Ecto neural progenitor cell (in vitro differentiated cells): ENCODE measurements at places on chromosomes 3 and 15.
A peak's percentile ranks its signal among the peaks of the same experiment; 100 is the strongest.

DNA sequence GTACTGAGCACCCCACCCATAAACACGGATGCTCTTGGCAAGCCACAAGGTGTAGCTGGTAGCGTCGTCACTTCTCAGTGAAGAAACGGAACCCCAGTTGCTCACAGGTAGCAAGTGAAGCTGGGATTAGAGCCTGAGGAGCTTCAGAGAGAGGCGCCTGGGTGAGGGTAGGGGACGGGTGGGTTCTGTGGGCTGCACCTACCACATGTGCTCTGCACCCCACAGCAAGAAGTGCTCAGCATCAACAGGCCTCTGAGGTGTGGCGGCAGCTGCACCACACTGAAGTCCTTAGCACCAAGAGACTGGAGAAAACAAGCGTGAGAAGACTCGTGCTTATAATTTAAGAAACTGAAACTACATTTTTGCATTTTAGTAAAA is 9.8 kb downstream of the MAP6D1 start:
- DNase-seq: no peak

- no peak for DNase-seq
These were observed 2.7 kb upstream of the PCNP start for GRCh38 chr3:101571028-101571895.

DNA sequence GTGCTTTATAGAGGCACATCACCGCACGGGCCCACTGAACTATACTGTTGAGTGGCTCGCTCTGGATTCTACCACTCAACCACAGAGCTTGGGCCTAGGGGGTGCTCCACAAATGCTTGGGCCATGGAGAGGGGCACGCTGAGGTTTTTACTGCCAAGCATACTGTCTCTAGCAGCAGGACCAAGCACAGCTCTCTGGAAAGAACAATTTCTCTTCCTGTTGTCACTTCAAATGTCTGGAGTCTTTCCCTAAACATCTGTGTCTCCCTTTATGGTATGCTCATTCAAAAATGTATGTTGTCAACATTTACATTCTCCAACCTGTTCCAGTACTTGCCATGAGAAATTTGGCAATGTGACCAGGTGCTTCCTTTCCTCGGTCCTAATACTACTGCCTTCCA is 114.7 kb upstream of the TPM1 start:
- DNase-seq: no peak

GRCh38 chr3:98556164-98557130 is 24.7 kb downstream of the GPR15 start:
- no peak for DNase-seq

DNA sequence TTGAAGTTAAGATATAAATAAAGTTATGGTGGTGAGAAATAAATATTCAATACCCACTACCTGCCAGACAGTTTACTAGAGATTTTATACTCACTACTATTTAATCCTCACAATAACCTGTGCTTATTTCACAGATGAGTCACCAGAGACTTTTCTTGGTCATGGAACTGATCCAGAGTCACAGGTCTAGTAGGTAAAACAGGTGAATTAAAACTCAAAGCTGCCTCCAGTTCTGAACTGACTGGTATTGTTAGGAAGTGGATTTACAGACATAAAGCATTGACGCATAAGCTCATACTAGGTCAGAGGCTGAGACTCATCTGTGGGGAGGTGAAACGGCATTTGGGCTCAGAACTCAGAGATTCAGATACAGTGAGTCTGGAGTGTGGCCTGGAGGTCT is 1009.9 kb downstream of the AGBL1 start:
- no peak for DNase-seq

- DNase-seq: no peak
These were observed 34.4 kb downstream of the PAQR9 start for GRCh38 chr3:142929109-142929508.

- no peak for DNase-seq
These were observed 31.6 kb upstream of the NUDT16 start for GRCh38 chr3:131349946-131350347.

- DNase-seq: no peak
These were observed 67.4 kb downstream of the DTWD1 start for GRCh38 chr15:49688135-49688790.

DNA sequence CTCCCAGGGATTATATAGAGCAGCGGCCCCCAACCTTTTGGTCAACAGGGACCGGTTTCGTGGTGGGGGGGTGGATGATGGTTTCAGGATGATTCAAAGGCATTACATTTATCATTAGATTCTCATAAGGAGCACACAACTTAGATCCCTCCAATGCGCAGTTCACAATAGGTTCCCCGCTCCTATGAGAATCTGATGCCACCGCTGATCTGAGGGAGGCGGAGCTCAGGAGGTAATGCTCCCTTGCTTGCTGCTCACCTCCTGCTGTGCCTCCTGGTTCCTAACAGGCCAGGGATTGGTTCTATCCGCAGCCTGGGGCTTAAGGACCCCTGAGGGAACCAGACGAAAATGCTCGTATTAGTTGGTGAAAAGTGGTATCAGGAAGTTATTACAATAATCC is 1.3 kb upstream of the HACD2 start:
- peak; percentile 73 for DNase-seq

DNA sequence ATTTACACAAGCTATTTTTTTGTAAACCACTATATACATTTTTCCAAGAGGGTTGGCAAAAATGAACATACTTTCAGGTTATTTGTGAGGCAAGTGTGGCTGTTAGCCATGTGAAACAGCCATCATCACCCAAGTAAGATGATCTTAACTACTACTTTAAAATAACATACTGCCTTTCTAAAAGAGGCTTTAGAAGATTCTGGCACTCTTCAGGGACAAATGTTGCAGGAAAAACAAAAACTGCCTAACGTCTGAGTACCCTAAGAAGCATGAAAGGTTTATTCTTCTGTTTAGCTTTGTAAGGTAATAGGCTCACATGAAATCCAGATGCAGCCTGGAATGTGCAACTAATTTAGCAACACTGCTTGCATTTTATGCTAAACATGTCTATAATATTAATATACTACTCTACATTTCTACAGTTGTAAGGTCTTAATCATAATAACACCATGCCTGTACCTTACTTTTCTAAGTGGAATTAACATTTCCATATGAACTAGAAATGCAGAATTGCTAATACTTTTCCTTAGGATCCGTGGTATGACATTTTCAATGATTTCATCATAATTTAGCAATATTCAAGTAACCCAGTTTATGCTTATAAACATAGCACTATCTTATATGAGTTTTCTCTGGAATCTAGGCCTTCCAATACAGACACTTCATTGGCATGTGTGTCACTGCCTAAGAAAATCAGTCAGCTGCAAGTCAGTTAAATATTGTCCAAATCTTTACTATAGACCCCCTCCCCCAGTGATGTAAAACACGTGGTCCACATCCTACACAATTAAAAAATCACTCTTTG is 4.5 kb upstream of the LSAMP start:
- DNase-seq: no peak

GRCh38 chr3:124121379-124122312 is 129.7 kb upstream of the ROPN1 start:
- no peak for DNase-seq

- DNase-seq: no peak
These were observed 7.0 kb downstream of the EBLN2 start for GRCh38 chr3:73068419-73068818.

- DNase-seq: no peak
These were observed 358.6 kb upstream of the BCHE start for GRCh38 chr3:166195808-166196207.

DNA sequence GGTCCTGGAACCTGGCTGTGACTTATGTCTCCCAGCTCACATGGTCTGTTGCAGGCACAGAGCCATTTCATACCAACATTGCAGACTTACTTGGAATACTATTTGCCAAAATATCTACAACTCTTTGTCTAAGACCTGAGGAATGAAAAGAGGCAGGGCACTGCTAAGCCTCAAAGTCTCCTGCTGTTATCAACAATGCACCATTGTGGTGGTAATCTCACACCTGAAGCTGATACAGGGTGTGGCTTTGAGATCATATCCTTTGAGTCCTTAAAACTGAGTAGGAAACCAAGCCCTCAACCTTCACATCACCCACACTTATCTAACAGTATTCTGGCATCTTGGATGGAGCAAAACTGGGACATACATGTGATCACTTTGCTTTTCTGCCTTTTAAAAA is 782.0 kb downstream of the EPHA3 start:
- DNase-seq: no peak

GRCh38 chr3:150215616-150216015 is 192.5 kb upstream of the TSC22D2 start:
- no peak for DNase-seq

DNA sequence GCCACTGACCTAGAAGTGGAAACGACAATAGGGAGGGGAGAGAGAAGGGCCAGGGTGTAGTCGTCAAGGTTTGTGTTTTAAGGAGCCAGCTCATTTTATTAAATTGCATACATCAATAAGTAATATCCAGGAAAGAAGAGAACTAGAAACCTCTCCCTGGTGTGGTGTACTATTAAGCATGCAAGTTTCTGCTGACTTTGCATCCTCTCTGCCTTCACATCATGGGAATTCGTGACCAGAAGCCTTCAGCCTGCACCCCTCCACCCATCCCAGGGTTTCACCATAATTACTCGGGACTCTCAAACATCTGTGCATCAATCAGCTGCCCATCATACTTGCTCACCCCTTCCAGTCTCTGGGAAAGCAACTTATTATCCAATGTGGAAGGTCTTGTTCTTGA is 70.9 kb upstream of the UBE3A start:
- no peak for DNase-seq

GRCh38 chr3:99776516-99777209 is 41.0 kb upstream of the CMSS1 start:
- no peak for DNase-seq

DNA sequence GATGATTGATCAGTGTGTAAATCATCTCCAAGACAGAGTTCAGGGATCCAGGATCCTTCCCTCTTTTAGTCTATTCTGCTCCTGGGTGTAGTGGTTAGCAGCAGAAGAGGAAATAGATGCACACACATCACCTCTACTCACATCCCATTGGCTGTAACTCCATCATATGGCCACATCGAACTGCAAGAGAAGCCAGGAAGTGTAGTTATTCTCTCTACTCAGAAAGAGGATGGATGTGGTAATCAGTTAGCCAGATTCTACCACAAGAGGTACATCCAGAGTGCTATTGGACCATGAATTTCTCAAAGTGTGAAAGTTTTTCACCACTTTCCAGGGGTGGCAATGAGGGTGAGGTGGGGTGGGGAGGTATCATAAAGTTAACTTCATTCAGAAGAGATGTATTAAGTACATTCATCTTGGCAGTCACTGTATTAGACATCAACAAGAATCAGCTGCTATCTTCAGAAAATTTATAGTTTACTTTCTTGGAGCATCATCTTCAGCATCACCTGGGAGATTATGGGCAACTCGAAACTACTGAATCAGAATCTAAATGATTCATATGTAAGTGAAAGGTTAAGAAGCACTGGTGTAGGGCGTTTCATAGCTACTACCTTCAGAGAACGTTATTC is 60.6 kb upstream of the GAP43 start:
- no peak for DNase-seq

GRCh38 chr3:8678751-8679150 is 34.2 kb upstream of the SSUH2 start:
- no peak for DNase-seq

DNA sequence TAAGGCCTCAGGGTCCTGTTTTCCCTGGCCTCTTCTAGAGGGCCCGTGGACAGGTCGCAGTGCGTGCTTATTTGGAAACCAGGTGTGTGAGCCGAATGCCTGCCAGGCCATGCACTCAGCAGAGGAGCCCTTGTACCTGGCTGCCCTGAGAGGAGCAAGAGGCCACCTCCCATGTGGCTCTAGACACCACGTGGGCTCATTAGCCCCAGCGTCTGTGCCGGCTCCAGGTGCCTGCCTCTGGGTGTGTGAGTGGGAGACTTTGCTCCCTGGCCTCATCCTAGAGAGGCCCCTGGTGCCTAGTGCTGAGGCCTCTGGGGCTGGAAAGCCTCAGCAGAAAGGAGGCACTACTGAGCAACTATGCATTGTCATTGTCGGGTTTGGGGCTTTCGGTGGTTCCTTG is 50.4 kb downstream of the KLF13 start:
- DNase-seq: peak; percentile 38

- DNase-seq: no peak
These were observed 165.5 kb upstream of the TGFBR2 start for GRCh38 chr3:30440880-30441279.

DNA sequence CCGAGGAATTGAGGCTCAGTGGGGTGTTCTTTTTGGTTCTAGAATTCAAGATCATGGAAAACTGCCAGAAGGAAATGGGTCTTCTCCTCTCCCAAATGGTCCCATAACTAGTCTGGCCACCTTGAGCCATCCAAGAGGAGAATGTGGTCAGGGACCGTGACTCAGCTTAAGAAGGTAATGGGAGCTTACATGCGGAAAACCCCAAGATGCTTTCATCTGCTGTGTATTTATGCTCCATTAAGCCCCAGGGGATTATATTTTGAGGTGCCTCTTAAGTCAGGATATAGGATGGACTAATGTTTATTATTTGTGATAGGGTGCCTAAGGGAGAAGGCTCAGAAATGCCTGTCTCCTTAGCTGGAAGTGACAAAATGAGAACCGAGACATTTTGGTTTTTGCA is 39.2 kb upstream of the DLG1 start:
- no peak for DNase-seq

- DNase-seq: no peak
These were observed 563.5 kb upstream of the TBL1XR1 start for GRCh38 chr3:177760803-177761202.

DNA sequence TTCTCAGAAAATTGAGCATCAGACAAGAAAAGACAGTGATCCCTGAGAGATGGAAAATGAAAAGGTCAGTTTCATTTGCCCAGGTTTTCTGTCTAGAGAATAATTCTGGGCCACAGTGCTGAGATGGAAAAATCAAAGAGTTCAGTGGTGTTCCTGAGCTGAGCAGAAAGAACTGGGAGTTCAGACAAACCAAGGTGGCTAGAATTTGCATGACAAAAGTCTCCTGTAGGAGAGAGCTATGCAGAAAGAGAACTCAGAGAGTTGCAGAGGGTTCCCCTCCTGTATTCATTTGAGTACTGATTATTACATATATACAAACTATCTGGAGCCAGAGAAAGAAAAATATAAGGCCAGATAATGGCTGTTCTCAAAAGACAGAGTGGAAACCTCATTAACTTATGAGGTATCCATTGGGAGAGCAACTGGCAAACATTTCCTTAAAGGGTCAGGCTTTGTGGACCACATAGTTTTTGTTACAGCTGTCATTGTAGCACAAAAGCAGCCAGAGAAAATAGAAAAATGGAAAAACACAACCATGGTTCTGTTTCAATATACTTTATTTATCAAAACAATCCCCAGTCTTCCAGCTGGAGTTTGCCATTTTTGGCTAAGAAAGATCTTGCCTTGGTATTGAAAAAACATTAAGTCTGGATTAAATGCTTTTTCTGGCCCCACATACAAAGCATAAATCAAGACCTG is 1004.1 kb downstream of the TBL1XR1 start:
- DNase-seq: no peak
